GM12892 (cell line): ENCODE measurements at places on chromosomes 3 and 15.
A peak's percentile ranks its signal among the peaks of the same experiment; 100 is the strongest.

DNA sequence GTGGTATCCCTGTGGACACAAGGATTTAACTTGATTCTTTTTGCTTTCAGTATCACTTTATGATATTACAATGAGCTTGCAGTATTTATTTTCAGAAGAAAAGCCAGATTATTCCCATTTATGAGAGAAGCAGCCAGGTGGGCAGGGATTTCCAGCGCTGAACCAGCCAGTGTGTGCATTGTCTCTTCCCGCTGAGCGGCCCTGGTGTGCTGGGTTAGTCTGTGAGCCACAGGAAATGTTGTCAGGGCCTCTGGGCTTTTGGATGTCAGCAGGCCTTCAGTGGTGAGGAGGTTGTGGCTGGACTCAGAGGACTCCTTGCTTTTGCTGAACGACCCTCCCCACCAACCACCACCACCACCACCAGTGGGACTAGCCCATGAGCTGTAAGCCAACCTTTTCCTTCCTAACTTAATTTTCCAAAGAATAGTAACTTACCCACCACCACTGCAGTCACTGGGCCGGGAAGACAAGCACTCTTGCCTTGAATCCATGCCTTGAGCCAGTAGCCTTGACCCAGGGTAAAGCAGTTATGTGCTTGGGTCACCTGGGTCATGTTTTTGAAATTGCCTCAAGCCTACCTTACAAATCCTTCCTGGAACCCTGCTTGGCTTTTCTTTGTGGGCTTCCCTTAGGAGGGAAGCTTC, 33.1 kb downstream of the FLNB start:
- DNase-seq = no peak

GRCh38 chr3:189204167-189204866, 32.5 kb downstream of the TPRG1 start:
- no peak for DNase-seq

- no peak for DNase-seq
Observed at GRCh38 chr3:38163841-38164642, 1.3 kb upstream of the OXSR1 start.

DNA sequence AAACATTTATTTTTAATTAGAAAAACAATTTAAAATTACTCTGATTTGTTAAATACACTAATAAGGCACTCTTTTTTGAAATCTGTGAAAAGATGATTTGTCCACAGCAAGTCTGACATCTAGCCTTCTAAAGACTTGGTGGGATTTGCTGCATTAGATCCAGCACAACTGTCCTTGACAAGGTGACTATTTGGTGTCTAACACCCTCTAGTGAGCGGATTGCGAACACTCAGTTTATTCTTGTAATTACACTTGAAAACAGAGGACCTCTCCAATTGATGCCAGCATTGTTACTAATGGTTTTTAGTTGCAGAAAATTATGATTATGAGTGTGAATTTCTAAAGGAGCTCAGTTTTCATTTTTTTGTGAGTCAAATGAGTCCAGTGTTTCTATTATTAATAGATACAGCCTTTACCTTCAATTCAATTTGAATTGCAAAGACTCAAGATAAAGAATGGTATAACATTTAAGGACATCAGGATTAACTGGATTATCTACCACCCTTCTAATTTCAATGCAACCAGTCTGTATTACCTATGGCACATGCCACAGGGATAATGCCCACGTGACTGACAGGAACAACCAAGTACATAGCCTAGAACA, 29.7 kb upstream of the STRIT1 start:
- DNase-seq = peak; percentile 4

DNA sequence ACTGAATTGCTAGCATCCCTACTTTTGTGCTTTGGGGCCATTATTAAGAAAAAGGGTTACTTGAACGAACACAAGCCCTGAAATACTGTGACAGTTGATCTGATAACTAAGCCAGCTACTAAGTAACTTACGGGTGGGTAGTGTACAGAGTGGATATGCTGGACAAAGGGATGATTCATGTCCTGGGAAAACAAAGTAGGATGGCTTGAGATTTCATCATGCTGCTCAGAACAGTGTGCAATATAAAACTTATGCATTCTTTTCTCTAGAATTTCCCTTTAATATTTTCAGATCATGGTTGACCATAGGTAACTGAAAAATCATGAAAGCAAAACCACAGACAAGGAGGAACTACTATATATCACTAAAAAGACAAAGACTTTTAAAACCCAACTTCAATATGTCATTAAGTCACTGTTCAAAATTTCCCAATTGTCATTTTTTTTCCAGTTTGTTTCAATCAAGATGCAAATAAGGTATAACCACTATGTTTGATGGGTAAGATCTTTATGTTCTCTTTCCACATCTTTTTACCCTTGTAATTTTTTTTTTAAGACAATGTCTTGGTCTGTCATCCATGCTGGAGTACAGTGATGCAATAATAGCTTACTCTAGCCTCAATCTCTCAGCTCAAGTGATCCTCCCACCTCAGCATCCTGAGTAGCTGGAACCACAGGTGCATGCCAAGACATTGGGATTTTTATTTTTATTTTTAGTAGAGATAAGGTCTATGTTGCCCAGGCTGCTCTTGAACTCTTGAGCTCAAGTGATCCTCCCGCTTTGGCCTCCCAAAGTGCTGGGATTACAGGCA, 67.7 kb downstream of the IFT80 start:
- no peak for DNase-seq
